Stimulated activated naive CD4-positive, alpha-beta T cell treated with Interleukin-2 at 50 U/mL for 16 hours (primary cell): ENCODE measurements at places on chromosomes 12 and 14.
A peak's percentile ranks its signal among the peaks of the same experiment; 100 is the strongest.

GRCh38 chr12:128606051-128606450 lies 217.7 kb downstream of the SLC15A4 start:
- no peak for DNase-seq

DNA sequence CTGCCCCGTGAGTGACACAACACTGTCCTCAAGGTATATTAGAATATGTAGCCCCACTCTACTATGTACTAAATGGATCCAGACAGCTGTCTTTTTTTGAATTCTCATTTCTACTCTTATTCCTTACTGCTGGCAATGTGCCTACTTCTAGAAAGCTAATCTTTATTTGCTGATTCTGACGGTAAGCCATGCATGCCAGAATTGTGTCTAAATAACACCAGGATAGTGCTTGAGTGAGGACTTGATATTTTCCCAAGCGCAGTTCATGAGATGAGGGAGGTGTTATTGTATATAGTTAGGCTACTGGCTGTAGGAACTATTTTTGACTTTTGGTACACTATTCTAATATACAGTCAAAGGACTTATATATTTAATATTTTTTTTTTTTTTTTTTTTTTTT lies 316.2 kb upstream of the NAV3 start:
- DNase-seq: no peak

GRCh38 chr12:28826766-28827165 lies 322.3 kb upstream of the FAR2 start:
- no peak for DNase-seq

GRCh38 chr12:52121824-52122539 lies 42.5 kb downstream of the SMIM41 start:
- DNase-seq: peak; percentile 30

DNA sequence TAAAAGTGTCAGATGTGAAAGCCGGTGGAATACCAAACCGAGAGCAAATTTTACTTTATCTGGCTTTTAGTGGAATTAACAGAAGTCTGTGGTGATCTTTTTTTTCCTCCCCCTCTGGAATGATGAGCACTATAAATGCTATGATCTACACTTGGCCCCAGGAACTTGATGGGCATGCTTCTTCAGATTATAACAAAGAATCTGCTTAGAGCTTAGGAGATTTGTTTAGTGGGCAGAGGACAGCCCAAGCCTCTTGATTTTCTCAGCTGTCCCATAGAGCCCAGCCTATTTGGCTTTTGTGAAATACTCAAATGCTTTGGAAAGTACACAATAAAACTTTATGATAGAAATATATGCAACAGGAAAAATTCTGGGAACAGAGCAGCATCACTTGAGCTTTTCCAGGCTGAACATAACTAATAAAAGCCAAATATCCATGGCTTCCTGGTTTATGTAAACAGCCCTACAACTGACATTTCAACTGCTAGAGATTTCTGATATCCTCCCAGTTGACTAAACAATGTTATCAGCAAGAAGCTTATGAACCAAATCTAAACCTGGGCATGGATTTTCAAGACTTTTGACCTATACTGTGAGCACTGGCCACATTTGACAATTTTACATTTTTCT lies 149.6 kb downstream of the PLXNC1 start:
- no peak for DNase-seq

GRCh38 chr14:30551460-30551859 lies 7.5 kb upstream of the G2E3 start:
- no peak for DNase-seq

DNA sequence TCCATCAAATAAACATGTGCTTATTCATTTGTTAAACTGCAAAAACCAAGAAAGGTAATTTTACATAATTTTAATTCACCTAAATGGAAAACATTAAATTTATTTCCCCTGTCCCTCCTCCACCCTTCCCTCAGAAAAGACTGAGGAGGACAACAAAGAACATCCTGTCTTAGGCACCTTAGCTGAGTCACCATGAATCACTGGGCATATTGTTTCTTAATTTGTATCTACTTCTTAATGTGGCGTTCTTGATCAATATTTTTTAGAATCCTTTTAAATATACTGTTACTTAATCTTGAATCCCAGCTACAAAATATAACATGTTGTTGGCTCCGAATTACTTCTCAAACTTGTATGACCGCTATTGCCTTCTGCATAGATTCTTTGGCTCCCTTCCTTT lies 23.5 kb downstream of the SIX6 start:
- DNase-seq: no peak

DNA sequence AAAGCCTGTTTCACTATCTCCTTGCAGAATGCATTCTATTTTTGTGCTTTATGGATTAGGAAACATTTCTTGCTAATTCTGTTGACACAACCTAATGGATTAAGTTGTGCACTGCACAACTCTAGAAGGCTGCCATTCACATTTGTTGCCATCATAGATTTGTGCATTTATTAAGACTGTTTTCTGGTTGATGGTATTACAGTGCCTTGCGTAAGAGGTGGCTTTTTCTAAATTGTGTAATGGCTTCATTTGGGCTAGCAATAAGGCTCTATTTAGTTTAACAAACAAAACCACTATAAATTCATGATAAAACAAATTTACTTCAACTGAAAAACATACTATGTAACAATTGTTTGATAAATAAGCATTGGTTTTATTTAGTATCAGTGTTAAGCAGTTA lies 175.9 kb downstream of the TRHDE start:
- no peak for DNase-seq

GRCh38 chr14:89165189-89166181 lies 251.5 kb downstream of the FOXN3 start:
- DNase-seq: no peak

- DNase-seq: no peak
These were observed 780 bp upstream of the MYO1H start for GRCh38 chr12:109346920-109347319.
